ENCODE measurements at places on chromosomes 7 and 10. TPM values are rescaled to one million over a fixed set of nuclear protein-coding genes. Genes with fewer than 3 reads are reported as not detected.

Gene POLR2J
- 37.9 TPM for total RNA-seq

Gene RPEL1
- 0.30 TPM for total RNA-seq

Gene PTPN20
- total RNA-seq = 4.0 TPM

Gene ATOH7
- total RNA-seq = not detected

DNA sequence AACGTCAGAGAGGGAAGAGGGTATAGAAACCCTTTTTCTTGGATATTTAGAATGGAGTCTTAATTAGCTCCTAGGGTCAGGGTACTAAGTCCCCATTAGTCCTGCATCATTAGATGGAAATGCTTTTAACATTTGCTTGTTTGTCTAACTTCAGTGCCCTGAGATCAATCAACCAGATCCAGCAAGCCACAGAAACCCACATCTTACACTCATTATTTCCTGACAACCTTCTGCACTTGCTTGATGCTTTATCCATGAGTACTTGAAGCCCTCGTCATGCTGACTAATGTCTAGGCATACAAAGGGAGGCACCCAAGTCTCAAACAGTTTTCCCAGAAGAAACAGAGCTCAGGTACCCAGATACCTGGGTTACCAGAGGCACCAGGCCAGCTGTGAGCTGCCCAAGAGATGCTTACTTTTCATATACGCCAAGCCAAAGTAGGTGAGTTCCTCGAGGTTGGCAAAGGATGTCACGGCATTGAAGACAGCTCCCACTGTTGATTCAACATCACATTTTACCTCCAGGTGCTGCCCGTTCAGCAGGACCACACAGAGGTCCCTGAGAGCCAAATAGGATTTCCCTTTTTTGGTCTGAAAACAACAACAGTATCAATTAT, 42.7 kb downstream of the FRMPD2 start:
- DNase-seq = no peak

DNA sequence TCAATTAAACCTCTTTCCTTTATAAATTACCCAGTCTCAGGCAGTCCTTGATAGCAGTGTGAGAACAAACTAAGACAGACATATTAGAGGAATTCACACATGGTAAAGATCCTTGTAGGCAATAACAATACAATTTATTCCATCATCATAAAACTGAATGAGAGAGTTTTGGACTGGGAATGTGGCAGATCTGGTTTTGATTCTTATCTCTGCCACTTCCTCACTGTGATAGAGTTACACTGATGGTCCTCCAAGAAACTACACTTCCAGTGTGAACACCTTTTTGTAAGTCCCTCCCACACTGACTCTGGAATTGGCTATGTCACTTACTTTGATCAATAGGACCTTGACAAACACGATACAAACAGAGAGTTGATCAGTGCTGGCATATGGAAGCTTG, 2.9 kb downstream of the ENO4 start:
- no peak for DNase-seq

- no peak for DNase-seq
Measured at GRCh38 chr7:10734595-10734994, 239.1 kb upstream of the PHF14 start.

- DNase-seq = no peak
Measured at GRCh38 chr7:107046491-107047259, 2.2 kb downstream of the PRKAR2B start.

Measured in lower lobe of right lung (tissue), 2 donors.